Tracheal epithelial cell (primary cell): ENCODE measurements at places on chromosomes 3 and 15. TPM values are rescaled to one million over a fixed set of nuclear protein-coding genes. Genes with fewer than 3 reads are reported as not detected.

Gene DUOXA2
- total RNA-seq = not detected in 2 replicates

Gene A4GNT
- not detected in 2 replicates for total RNA-seq

Gene ZNF662
- total RNA-seq = 0.96 and 1.1 TPM in 2 replicates

Gene RNU5B-1
- total RNA-seq = not detected in 2 replicates

Gene KIF15
- 0.85 and 2.4 TPM in 2 replicates for total RNA-seq

Gene CCR9
- total RNA-seq = not detected in 2 replicates

Gene KAT2B
- 3.4 and 7.2 TPM in 2 replicates for total RNA-seq

Gene CCDC39
- not detected in 2 replicates for total RNA-seq
